ENCODE measurements at places on chromosomes 5 and 9.

GRCh38 chr5:178323541-178323865, 90.9 kb upstream of the PHYKPL start:
- DNase-seq = no peak

DNA sequence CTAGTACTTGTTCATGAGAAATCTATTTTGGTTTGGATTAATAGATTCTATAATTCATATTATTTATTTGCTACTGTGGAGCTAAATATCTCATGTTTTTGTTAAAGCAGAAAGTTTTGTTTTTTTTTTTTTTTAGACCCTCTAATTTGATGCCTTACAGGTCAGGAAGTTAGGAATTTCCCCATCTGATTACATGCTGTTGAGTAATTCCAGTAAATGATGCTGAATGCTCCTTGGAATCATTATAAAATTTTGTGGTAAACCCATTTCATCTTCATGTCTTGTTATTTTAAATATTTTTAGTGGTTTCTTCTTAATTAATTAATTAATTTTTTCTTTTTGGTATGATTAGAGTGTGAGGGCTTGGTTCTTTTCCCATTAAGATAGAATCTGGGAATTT, 35.6 kb downstream of the NNT start:
- no peak for DNase-seq

DNA sequence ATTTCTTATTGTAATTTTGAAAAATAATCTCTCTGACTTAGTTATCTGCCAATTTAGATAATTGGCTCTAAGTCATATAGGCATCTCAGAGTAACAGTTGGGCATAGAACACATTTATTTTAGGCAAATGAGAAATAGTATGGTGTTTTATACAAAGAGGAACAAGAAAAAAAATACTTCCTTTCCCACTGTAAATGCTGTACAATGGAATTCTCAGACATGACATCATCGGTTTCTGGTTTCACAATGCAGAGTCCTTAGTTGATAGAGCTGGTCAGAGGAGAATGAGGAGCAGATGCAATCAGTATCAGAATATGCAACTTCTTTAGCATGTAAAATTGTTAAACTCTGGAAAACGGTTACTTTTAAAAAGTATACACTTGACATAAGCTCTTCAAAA, 49.4 kb downstream of the PLK2 start:
- peak; percentile 88 for DNase-seq

DNA sequence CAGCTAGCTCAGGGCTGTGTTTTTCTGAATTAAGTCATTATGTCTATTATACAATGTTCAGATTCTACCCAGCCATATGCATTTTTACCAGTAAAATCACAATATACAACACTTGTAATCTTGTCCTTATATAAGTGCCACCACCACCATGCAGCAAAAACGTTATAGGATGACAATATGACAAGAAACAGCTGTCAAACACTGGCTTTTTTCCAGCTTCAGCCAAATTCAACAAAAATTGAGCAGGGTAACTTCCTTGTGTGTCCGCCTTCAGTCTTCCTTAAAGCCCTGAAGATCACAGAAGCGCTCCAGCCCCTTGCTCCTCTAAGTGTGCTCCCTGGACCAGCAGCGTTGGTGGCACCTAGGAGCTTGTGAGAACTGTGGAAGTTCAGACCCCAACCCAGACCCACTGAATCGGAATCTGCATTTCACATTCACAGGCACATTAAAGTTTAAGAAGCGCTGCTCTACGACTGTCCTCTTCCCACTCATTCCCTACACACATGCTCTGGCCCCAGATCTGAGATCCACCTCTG, 111.8 kb downstream of the LHFPL2 start:
- no peak for DNase-seq
